ENCODE measurements at places on chromosomes 13 and 19.

DNA sequence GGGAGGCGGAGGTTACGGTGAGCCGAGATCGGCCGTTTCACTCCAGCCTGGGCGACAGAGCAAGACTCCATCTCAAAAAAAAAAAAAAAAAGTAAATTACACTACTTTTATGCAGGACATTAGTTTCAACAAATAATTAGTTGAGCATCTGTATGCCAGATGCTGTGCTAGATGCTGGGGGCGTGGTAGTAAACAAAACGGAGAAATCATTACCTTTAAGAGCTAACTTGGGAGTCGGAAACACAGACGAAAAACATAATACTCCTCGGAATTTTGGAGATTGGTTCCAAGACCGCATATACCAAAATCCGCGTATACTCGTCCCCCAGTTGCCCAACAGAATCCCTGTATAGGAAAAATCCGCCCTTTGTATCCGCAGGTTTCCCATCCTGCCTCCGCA, 1.3 kb upstream of the DUS3L start:
- DNase-seq: no peak

DNA sequence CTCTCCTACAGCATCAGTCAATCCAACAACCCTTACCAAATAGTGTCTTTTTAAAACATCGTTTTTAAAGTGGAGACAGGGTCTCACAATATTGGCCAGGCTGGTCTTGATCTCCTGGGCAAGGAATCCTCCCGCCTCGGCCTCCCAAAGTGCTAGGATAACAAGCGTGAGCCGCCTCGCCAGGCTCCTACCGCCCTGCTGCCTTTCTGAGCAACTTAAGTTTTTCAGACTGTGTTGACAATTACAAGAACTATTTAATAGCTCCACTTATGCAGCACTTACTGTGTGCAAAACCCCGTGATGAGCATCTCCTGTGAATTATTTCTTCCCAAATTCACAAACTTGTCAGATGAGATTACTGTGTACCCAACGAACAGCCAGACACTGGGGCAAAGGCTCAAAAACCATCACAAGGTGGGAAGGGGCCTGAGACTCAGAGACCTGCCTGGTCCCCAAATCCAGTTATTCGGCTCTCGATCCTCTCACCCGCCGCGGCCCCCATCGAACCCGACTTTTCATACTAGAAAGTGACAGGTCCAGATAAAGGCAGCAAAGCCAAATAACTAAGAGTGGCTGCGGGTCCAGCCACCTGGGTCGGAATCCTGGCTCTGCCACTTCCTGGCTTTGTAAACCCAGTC, 581 bp downstream of the RPL18 start:
- no peak for DNase-seq

GRCh38 chr13:97254816-97255215, 32.7 kb downstream of the MBNL2 start:
- DNase-seq: no peak

DNA sequence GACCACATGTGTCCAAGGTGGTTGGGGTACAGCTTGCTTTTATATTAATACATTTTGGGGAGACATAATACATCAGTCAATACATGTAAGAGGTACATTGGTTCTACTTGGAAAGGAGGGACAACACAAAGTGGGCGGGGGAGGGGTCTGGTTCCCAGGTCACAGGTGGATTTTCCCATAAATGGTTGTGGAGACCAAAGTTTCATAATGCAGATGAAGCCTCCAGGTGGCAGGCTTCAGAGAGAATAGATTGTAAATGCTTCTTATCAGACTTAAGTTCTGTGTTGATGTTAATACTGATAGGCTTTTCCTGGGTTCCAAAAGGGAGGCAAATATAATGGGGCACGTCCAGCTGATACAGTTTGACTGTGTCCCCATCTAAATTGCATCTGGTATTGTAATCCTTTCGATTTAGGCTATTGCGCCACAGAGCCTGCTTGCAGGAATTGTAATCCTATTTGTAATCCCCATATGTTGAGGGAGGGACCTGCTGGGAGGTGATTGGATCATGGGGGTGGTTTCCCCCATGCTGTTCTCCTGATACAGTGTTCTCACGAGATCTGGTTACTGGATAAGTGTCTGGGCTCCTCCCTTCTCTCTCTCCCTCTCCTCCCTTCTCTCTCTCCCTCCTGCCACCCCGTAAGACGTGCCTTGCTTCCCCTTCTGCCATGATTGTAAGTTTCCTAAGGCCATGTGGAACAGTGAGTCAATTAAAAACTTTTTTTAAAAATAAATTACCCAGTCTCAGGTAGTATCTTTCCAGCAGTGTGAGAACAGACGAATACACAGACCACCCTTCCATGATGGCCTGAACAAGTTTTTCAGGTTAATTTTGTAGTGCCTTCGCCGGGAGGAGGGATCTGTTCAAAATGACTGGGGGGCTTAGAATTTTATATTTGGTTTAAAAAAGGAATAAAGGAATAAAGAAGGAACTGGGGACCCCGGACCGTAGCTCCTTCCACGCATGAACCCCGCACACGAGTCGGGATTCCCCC, 44.9 kb downstream of the ZNF823 start:
- DNase-seq: no peak

GRCh38 chr13:83223546-83223945, 658.7 kb downstream of the SLITRK1 start:
- no peak for DNase-seq

DNA sequence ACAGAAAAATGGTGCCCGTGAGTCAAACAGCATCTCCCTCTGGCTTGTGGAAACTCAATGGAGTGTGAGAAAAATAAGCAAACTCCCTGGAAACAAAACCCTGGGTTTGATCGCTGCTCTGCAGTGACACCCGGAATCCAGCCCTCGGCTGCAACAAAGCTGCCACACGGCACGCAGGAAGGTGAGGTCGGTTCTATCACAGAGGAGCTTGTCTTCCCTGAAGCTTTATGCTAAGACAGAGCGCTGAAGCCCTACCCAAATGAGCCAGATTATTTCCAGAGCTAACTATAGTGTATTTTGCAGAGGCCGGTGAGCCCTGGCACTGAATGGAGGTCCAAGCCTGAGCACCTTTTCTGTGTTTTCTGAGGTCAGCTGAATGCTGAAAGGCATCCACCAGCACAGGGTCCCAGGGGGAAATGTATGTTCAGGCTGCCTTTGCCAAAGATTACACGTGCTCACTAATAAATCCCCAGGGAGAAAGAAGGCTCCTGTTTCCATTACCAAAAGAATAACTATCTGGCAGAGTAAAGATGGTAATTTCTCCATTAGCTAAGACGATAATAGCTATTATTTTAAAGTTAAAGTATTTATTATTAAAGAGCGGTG, 77.8 kb downstream of the TSHZ3 start:
- no peak for DNase-seq

GRCh38 chr19:4519521-4520277, 1.4 kb upstream of the PLIN4 start:
- DNase-seq: no peak

- no peak for DNase-seq
Measured at GRCh38 chr13:24234200-24234915, 73.8 kb downstream of the SPATA13 start.

GRCh38 chr19:19338082-19338481, 17.5 kb downstream of the MAU2 start:
- DNase-seq: no peak

DNA sequence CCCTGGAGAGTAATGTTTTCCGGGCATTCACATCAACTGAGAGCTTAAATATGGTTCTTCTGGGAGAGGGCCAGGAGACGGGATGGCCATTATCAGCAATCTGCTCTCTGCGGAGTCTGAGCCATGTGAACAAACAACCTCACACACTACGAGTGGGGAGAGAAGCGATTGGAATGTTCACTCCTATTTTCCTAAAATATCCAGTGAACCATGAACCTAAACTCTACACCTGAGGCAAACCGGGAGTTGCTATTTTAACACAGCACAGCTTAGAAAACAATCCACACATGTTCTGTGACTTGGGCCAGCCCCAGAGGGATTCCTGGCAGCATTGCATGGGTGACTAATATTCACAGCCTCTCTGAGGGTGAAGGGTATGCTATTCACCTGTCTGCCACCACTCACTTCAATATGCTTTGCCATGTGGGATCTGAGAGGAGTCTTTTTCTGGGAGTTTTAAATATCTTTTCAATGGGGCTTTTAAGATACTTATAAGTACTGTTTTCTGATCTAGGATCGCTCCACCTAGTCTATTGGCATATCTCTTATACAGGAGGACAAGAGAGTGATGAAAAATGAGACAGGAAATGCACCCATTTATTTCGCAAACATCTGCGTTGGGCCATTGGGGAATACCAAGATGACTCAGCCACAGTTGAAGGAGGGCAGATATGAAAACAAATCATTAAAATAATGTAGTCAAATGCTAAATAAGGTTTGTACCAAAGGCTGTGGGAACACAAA, 72.6 kb upstream of the SERP2 start:
- DNase-seq: no peak

- no peak for DNase-seq
Measured at GRCh38 chr13:76503766-76504165, 382.4 kb downstream of the KCTD12 start.

- no peak for DNase-seq
Measured at GRCh38 chr13:106533943-106534638, 1.4 kb downstream of the EFNB2 start.

DNA sequence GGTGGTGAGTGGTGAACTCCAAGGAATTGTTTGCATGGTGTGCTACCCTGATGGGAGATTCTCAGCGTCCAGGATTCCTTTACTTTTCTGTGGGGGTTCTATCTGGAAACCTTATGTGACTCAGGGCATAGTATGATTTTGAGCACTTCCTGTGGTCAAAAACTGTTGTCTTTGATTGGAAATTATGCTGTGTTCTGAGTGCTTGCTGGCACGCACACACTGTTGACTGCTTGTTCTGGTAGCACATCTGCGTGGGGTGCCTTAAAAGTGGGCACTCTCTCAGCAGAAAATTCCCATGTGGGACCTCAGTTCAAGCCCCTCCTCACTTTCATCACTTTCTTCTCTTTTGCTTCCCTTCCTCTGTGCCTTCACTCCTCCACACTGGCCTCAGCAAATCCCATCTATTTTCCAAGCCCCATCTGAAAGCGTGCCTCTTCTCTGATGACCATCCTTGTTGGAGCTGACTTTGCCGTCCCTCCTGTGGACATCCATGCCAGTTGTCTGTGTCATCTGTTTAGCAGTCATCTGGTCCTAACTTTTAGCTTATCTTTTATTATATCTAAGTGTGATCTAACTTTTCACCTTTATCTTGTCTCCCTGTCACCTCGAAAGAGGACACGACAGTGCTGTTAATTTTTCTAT, 56.4 kb upstream of the NPAS1 start:
- no peak for DNase-seq

- DNase-seq: no peak
Measured at GRCh38 chr19:28640506-28640905, 572.4 kb downstream of the UQCRFS1 start.

DNA sequence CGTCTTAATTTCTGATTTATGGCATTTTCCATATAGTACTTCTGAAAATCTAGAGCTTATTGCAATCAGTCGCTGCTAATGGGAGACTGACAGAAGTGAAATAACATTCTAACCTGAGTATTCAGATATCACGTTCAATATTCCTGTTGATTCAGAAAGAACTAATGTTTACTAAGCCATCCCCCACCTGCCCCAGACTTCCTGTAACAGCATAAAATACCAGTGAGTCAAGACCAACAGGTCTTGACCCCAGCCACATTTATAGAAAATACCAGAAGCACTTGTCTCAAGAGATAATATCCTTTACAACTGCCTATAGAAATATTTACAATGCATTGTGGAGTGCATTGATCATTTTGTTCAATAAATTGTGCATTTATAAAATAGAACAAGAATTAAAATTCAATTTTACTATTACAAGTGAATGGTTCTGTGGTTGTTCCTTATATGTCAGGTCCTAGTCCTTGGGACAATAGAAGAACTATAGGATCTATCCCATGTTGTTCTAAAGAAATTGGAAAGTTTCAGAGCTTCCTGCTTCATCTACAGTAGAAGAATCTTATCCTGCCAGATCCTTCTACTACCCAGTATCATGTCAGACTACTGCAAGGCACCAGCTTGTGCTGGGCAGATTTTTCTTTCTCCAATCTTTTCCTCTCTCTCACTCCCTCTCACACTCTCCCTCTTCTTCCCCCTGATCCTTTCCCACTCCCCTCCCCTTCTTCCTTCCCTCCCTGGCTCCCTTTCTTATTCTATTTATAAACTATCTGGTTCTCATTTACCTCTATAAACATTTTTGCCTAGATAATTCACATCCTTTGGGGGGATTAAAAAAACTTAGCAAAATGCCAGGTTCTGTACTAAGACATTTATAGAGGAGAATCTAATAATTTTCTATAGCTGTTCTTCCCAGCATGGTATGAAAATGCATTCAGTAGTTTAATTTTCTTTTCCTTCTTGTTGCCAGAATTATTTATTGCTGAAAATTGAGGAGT, 629.9 kb downstream of the DIAPH3 start:
- DNase-seq: no peak

GRCh38 chr19:51743405-51743804, 8.3 kb downstream of the FPR1 start:
- no peak for DNase-seq

DNA sequence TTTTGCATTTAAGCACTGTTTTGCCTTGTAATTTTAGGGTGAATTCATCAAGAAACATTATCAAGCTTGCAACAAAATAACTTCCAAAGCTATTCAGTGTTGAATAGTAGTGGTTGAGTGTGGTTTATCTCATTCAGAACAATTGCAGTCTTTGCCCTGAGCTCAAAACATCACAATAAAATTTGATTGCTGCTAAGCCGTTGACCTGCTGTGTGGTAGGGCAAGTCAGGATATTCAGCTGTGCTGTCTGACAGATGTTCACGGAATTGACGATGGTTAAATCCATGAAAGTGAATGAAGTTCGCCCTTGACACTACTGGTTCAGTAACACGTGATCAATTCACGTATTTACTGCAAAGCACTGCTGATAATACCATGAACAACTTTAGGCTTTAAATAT, 66.9 kb downstream of the GJA3 start:
- no peak for DNase-seq

DNA sequence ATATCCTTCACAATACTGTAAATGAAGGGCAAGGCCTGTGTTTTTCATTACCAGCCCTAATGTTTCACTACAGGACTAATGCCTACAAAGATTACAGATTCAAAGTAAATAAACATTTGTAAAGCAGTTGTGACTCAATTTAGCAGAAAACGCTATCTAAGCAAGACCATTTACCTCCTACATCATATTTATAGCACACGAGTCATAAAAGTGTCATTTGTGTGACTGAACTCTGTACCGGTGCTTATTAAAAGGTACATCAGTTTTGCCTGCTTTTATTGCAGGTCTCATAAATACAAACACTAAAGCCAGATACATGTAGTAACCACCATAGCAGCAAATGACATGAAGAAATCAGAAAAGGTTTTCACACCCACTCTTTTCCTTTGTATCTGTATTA, 61.5 kb upstream of the SLC15A1 start:
- DNase-seq: no peak

- DNase-seq: no peak
Measured at GRCh38 chr19:55446060-55446459, 3.0 kb upstream of the SHISA7 start.

- DNase-seq: no peak
Measured at GRCh38 chr19:7242601-7243258, 51.5 kb downstream of the INSR start.

- no peak for DNase-seq
Measured at GRCh38 chr19:55077106-55077505, 1.4 kb downstream of the EPS8L1 start.

All from activated gamma-delta T cell treated with anti-CD3 and anti-CD28 coated beads, Interleukin-2, amount 50 U/mL, for 16 hours (primary cell).